ENCODE measurements at places on chromosomes 11 and 22.

- ATAC-seq = no peak
These were observed 18.9 kb downstream of the BCR start for GRCh38 chr22:23199159-23199558.

DNA sequence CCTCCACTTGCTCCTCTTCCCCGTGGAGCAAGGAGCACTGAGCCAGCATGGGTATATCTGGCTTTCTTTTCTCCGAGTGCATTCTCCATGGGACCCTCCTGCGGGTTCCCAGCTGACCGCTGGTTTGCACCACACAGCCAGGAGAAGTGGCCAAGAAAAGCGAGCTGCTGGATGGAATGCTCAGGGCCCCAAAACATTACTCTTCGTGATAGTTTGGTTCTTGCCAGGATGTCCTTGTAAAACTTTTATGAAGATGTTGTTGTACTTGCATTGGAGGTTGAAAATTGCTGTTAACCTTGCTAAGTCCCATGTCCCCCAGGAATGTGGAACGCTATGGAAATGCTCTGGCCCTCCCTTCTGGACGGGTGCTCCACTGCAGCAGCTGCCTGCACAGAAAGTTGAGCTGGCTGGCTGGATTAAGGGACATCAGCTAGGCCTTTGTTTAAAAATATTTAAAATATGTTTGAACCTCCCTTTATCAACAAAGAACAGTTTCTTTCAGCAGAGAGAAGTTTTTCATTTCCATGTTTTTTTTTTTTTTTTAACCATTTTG, 68.7 kb downstream of the ZNRF3 start:
- no peak for ATAC-seq

DNA sequence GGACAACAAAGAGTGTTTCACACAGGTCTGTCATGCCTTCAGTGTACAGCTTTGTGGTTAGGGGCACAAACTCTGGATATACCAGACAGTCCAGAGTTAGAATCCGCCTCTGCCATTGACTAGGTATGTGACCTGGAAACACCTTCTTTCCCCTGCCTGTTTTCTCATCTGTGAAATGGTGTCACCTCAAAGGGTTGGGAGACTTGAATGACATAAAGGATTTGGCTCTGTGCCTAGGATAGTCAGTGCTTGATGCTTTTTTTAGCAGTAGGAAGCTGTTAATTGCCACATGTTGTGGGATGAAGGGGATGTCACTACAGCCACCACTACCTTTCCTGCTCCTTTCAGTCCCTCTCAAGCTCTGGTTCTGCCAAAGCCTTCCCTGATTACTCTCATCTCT, 17.4 kb upstream of the LRRC55 start:
- ATAC-seq = no peak

- ATAC-seq = peak; percentile 86
These were observed 64.8 kb downstream of the STIM1 start for GRCh38 chr11:3920148-3920852.

DNA sequence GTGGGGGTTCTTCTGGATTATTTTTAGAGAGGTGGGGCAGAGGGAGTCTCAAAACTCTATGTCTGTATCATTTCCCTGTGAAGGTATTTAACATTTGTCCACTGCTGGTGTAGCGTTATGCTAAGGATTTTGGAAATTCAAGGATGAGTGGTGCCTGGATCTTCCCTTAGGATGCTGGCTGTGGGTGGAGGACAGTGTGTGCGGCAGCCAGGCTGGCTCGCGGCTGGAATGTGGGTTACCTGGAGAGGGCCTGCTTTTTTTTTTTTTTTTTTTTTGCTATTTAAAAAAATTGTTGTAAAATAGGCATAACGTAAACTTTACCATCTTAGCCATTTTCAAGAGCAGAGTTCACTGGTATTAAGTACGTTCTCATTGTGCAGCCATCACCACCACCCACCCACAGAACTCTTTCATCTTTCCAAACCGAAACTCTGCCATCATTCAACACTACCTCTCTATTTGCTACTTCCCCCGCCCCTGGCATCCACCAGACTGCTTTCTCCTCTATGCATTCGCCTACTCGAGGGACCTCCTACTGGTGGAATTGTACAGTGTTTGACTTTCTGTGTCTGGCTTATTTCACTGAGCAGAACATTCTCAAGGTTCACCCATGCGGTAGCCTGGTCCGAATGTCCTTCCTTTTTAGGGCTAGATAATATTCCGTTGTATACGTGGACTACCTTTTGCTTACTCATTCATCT, 67.1 kb downstream of the PARVB start:
- no peak for ATAC-seq

- no peak for ATAC-seq
These were observed 22.0 kb upstream of the CD81 start for GRCh38 chr11:2355000-2355644.

GRCh38 chr11:1515082-1516060, 28.8 kb upstream of the MOB2 start:
- ATAC-seq = peak; percentile 79
